ENCODE measurements at places on chromosomes 13 and 19. TPM values are rescaled to one million over a fixed set of nuclear protein-coding genes. Genes with fewer than 3 reads are reported as not detected.

Gene SIGLEC7
- total RNA-seq = not detected

Gene NXNL1
- total RNA-seq = not detected

Gene CCDC70
- total RNA-seq = not detected

Gene C19orf38
- total RNA-seq = 0.24 TPM

Gene NCR1
- 34.5 TPM for total RNA-seq

Gene SYCN
- total RNA-seq = not detected

Gene PRR22
- 3.6 TPM for total RNA-seq

Gene CDX2
- total RNA-seq = not detected

Gene DHPS
- 98.5 TPM for total RNA-seq

Gene CRX
- 10.2 TPM for total RNA-seq

Gene ACER1
- not detected for total RNA-seq

- H3K4me3 ChIP-seq = peak within 1 kb of the TSS; percentile 90
- no peaks in the 10 kb centered on the region for H3K27me3 ChIP-seq
- H3K36me3 ChIP-seq = no peaks in the 10 kb centered on the region
- H3K4me1 ChIP-seq = no peaks in the 10 kb centered on the region
- DNase-seq = peak; percentile 73
- H3K27ac ChIP-seq = no peak within 1 kb of the TSS
Measured at GRCh38 chr19:41882568-41883462, at the start of gene ARHGEF1. ARHGEF1 (plus strand) TSS chr19:41883184; CDS start chr19:41888083, 4,899 bp downstream.

DNA sequence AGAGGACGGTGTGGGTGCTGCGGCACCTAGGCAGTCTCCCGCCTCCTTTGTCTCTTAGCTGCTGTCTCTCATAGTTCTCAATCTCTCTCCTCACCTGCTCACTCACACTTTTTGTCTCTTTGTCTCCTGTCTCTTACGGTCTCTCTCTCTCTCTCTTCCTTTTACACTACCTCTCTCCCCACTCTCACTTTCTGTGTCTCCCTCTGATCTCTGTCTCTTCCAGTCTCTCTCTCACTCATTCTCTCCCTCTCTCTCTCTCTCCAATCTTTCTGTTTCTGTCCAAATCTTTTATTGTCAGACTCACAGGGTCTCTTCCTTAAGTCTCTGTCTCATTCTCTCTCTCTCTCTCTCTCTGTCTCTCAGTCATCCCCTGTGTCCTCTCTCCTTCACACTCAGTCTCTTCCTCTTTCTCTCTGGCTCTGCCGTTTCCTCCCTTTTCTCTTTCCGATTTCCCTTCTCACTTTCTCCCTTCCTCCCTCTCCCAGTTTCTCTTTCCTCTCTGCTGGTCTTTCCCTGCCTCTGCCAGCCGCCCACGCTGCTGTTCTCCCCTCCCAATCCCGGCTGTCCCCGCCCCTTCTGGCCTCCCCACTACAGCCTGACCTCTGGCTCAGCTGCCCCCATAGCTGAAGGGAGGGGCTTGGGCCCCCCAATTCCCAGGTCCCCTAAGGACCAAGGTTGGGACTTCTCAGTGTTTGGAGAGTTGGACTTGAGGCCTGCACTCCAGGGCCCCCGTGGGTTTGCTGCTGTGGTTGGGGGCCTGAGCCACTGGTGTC is at the start of gene PLEKHA4:
Gene PLEKHA4, minus strand, starts transcription at position 504 of the 773 bp plus-strand sequence. CDS start 997 bp downstream, outside the sequence.
- DNase-seq = peak; percentile 72
- peak within 1 kb of the TSS; percentile 75 for H3K27ac ChIP-seq
- H3K27me3 ChIP-seq = no peaks in the 10 kb centered on the region
- no peak within 1 kb of the TSS for H3K4me3 ChIP-seq

- no peaks in the 10 kb centered on the region for H3K27me3 ChIP-seq
- DNase-seq = no peak
- H3K4me3 ChIP-seq = no peak overlapping the region
Measured at GRCh38 chr19:18089726-18090125, 3.0 kb upstream of the IL12RB1 start.

GRCh38 chr19:28429356-28429755 is 783.6 kb downstream of the UQCRFS1 start:
- no peaks in the 10 kb centered on the region for H3K27me3 ChIP-seq
- no peaks in the 10 kb centered on the region for H3K36me3 ChIP-seq
- H3K4me1 ChIP-seq = peaks cover 8% of the 10 kb centered on the region
- no peak for DNase-seq
- no peak overlapping the region for H3K27ac ChIP-seq
- no peak overlapping the region for H3K4me3 ChIP-seq

GRCh38 chr19:48713041-48713863 is 6.3 kb downstream of the MAMSTR start:
- H3K4me3 ChIP-seq = peak overlapping the region; percentile 91
- no peaks in the 10 kb centered on the region for H3K36me3 ChIP-seq
- no peaks in the 10 kb centered on the region for H3K4me1 ChIP-seq
- H3K27me3 ChIP-seq = no peaks in the 10 kb centered on the region
- H3K27ac ChIP-seq = no peak overlapping the region

DNA sequence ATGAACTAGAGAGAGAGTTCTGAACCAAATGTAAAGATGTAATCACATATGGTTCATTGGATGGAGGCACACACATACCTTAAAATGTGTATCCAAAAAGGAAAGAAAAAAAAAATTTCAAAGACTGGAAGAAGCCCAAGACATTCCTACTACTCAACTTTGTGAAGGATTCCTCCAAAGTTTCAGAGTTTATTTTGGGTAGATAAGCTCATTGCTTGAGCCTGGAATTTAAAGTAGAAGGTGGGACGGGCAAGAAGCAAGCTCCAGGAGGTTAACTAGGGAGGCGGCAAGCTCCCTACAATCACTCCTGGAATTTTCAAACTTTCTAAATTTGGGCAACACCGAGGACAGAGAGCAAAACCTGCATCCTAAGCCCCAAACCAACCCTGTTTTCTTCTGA is 1.9 kb downstream of the TSHZ3 start:
- no peaks in the 10 kb centered on the region for H3K36me3 ChIP-seq
- H3K27ac ChIP-seq = no peak overlapping the region
- H3K27me3 ChIP-seq = peaks cover 67% of the 10 kb centered on the region
- peak overlapping the region; percentile 76 for H3K4me3 ChIP-seq

DNA sequence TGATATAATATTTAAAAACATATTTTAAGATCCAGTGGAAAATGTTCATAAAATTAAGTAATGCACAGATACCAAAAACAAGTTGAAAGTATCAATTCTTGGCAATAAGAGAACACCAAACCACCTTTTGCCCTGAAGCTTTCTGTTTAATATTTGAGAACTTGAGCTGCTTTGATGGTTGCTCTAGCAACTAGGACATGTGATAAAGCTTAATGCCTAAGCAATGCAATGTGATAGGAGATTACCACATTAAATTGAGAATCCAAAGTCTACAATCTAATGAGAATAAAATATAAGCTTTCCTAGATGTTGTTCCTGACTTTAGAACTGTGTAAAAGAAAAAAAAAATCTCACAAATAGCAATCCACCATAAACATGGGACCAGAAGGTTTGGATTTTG is 1367.5 kb upstream of the PCDH9 start:
- no peak overlapping the region for H3K27ac ChIP-seq
- no peak for DNase-seq
- H3K36me3 ChIP-seq = no peaks in the 10 kb centered on the region
- H3K27me3 ChIP-seq = no peaks in the 10 kb centered on the region

- peaks cover 3% of the 10 kb centered on the region for H3K4me1 ChIP-seq
- H3K27me3 ChIP-seq = no peaks in the 10 kb centered on the region
- no peak overlapping the region for H3K27ac ChIP-seq
- no peak overlapping the region for H3K4me3 ChIP-seq
- no peak for DNase-seq
Measured at GRCh38 chr13:33381906-33382305, 96.4 kb upstream of the STARD13 start.

- H3K36me3 ChIP-seq = no peaks in the 10 kb centered on the region
- DNase-seq = peak; percentile 89
- no peak overlapping the region for H3K27ac ChIP-seq
Measured at GRCh38 chr13:36795463-36795862, 23.6 kb upstream of the RFXAP start.

- no peaks in the 10 kb centered on the region for H3K36me3 ChIP-seq
- peaks cover 3% of the 10 kb centered on the region for H3K4me1 ChIP-seq
- H3K27me3 ChIP-seq = no peaks in the 10 kb centered on the region
- H3K4me3 ChIP-seq = no peak overlapping the region
- DNase-seq = no peak
- H3K27ac ChIP-seq = no peak overlapping the region
Measured at GRCh38 chr13:96218475-96218874, 128.6 kb downstream of the HS6ST3 start.

DNA sequence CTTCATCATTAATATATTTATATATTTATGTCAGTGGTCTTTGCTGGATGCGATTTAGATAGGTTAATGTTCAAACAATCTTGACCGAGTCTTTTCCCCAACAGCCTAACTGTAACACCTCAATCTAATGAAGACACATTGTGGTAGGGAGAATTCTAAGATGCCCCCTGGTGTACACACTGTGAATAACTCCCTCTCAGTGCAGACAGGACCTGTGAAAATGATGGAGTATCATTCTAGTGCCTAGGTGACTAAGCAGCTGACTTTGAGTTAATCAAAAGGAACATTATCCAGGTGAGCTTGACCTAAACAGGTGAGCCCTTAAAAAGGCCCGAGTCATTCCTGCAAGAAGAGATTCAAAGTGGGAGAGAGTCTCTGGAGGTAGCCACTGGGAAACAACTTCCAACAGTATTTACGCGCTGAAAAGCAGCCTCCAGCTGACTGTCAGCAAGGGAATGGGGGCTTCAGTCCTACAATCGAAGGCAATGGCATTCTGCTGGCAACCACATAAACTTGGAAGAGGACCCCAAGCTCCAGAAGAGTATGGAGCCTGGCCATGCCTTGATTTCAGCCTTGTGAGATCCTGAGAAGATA is 28.0 kb upstream of the KBTBD7 start:
- no peak overlapping the region for H3K4me3 ChIP-seq
- no peaks in the 10 kb centered on the region for H3K27me3 ChIP-seq
- H3K4me1 ChIP-seq = no peaks in the 10 kb centered on the region
- DNase-seq = peak; percentile 88

DNA sequence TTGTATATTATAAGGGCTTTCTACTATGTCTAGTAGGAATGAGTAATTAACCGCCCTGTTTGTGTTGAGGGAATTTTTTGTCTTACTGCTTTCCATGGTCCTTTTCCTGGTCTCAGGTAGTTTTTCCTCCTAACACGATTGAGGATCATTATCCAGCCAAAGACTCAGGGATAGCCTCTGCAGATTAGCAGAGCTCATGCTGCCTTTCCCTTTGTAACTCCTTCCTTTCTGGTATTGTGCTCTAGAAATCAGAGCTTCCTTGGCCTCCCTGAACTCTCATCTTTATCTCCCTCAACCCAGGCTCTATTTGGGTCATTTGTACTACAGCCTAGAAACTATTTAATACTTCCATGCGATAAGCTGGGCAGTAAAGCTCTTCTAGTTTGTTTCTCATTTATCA is 142.1 kb downstream of the PDS5B start:
- H3K4me1 ChIP-seq = no peaks in the 10 kb centered on the region
- H3K36me3 ChIP-seq = peaks cover 28% of the 10 kb centered on the region
- no peak for DNase-seq
- no peak overlapping the region for H3K4me3 ChIP-seq
- no peak overlapping the region for H3K27ac ChIP-seq

GRCh38 chr13:21297914-21298831 is 121.7 kb downstream of the MRPL57 start:
- no peaks in the 10 kb centered on the region for H3K4me1 ChIP-seq
- DNase-seq = peak; percentile 95
- peak overlapping the region; percentile 96 for H3K4me3 ChIP-seq
- H3K27me3 ChIP-seq = no peaks in the 10 kb centered on the region
- peak overlapping the region; percentile 31 for H3K27ac ChIP-seq

DNA sequence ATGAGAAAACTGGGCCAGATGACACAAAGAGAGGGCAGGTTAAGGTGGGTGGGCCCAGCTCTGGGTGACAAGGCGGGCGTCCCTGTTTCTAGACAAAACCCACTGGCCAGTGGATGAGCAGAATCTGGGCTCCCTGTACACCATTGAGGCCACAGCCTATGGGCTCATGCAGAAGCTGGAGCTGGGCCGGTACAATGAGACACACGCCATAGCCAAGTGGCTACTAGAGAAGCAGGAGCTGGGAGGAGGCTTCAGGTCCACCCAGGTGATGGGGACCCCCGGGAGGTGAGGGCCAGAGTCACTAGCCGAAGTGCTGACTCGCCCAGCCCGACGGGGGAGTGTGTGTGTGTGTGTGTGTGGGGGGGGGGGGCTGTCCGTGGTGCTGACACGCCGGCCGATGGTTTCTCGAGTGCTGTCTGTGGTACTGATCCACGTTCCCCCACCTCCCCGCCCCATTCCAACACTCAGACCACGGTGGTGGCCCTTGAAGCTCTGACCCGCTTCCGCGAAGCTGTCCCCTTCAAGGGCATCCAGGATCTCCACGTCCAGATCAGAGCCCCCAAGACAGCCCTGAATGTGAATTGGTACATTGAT is 24.3 kb upstream of the SHFL start:
- H3K27ac ChIP-seq = no peak overlapping the region
- DNase-seq = peak; percentile 86
- peaks cover 23% of the 10 kb centered on the region for H3K27me3 ChIP-seq
- no peaks in the 10 kb centered on the region for H3K4me1 ChIP-seq
- no peak overlapping the region for H3K4me3 ChIP-seq

DNA sequence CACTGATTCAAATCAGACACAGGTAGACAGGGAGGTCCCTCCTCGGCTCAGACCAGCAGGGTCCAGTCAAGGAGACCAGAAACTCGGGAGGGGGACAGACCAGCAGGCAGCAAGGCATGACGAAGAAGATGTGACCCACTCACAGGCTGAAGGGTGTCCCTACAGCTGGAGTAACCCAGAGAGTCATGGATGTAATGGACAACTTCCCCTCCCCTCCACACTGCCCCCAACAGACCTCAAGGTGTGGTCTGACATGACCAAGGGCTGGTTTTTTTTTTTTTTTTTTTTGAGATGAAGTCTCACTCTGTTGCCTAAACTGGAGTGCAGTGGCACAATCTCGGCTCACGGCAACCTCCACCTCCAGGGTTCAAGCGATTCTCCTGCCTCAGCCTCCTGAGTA is 34.1 kb downstream of the PBX4 start:
- no peaks in the 10 kb centered on the region for H3K36me3 ChIP-seq
- DNase-seq = no peak
- no peaks in the 10 kb centered on the region for H3K4me1 ChIP-seq
- H3K4me3 ChIP-seq = no peak overlapping the region
- no peak overlapping the region for H3K27ac ChIP-seq

GRCh38 chr13:96793404-96793755 is 200.9 kb downstream of the OXGR1 start:
- H3K27ac ChIP-seq = no peak overlapping the region
- H3K27me3 ChIP-seq = no peaks in the 10 kb centered on the region
- no peaks in the 10 kb centered on the region for H3K36me3 ChIP-seq
- DNase-seq = no peak

GRCh38 chr19:34404109-34404909 is at the start of gene PDCD2L:
PDCD2L (plus strand) TSS chr19:34404399; CDS start chr19:34404431, 32 bp downstream.
- peak within 1 kb of the TSS; percentile 90 for H3K4me3 ChIP-seq
- no peak within 1 kb of the TSS for H3K27ac ChIP-seq
- peak; percentile 97 for DNase-seq
- H3K27me3 ChIP-seq = no peaks in the 10 kb centered on the region

GRCh38 chr19:1161716-1162115 is 12.4 kb downstream of the SBNO2 start:
- H3K36me3 ChIP-seq = no peaks in the 10 kb centered on the region
- H3K4me3 ChIP-seq = no peak overlapping the region
- no peaks in the 10 kb centered on the region for H3K4me1 ChIP-seq
- H3K27me3 ChIP-seq = no peaks in the 10 kb centered on the region

GRCh38 chr19:55537741-55538111 is 793 bp upstream of the SBK2 start:
- H3K27me3 ChIP-seq = no peaks in the 10 kb centered on the region
- H3K4me3 ChIP-seq = no peak overlapping the region
- DNase-seq = peak; percentile 72
- no peak overlapping the region for H3K27ac ChIP-seq
